ENCODE measurements at places on chromosomes 16 and 17. TPM values are rescaled to one million over a fixed set of nuclear protein-coding genes. Genes with fewer than 3 reads are reported as not detected.

The ADAD2 gene
- total RNA-seq, result not detected

The CDRT15L2 gene
- total RNA-seq, result not detected

The CCL8 gene
- not detected for total RNA-seq

The FBXW10 gene
- total RNA-seq, result 0.09 TPM

The ZFHX3 gene
- total RNA-seq, result 1.9 TPM

The TMIGD1 gene
- not detected for total RNA-seq

The ALOX12B gene
- 3.5 TPM for total RNA-seq

The HOXB7 gene
- total RNA-seq, result not detected

The COTL1 gene
- 220 TPM for total RNA-seq

The TEX14 gene
- total RNA-seq, result not detected

The CD300E gene
- total RNA-seq, result not detected

The PERCC1 gene
- not detected for total RNA-seq

The ZNF287 gene
- 5.9 TPM for total RNA-seq

The MILR1 gene
- 0.28 TPM for total RNA-seq

The RGS11 gene
- 0.56 TPM for total RNA-seq

The EVPL gene
- 101 TPM for total RNA-seq

The KCNAB3 gene
- 0.33 TPM for total RNA-seq

The TSNAXIP1 gene
- 0.07 TPM for total RNA-seq

The SOCS1 gene
- 1.3 TPM for total RNA-seq

The LLGL2 gene
- 48.8 TPM for total RNA-seq

The NPIPA5 gene
- not detected for total RNA-seq

The ARL5C gene
- total RNA-seq, result not detected

The NPIPB8 gene
- not detected for total RNA-seq

The KRTAP3-1 gene
- not detected for total RNA-seq

The C17orf75 gene
- total RNA-seq, result 14.4 TPM

The MAP2K3 gene
- total RNA-seq, result 34.6 TPM

The SLC35G6 gene
- total RNA-seq, result not detected

The TMEM114 gene
- not detected for total RNA-seq

The CSH1 gene
- not detected for total RNA-seq

The SMIM22 gene
- total RNA-seq, result 5.2 TPM

The GLYR1 gene
- 33.6 TPM for total RNA-seq

The TMC6 gene
- 38.6 TPM for total RNA-seq

The SOX15 gene
- total RNA-seq, result 162 TPM

The NR1D1 gene
- total RNA-seq, result 4.1 TPM

The CA4 gene
- not detected for total RNA-seq
